T-helper 2 cell (primary cell): ENCODE measurements at places on chromosomes 2 and 18.

GRCh38 chr2:183543731-183544130, 419.5 kb downstream of the NUP35 start:
- no peak for DNase-seq

- DNase-seq, result no peak
Observed at GRCh38 chr2:164495491-164496223, 125.6 kb downstream of the GRB14 start.

DNA sequence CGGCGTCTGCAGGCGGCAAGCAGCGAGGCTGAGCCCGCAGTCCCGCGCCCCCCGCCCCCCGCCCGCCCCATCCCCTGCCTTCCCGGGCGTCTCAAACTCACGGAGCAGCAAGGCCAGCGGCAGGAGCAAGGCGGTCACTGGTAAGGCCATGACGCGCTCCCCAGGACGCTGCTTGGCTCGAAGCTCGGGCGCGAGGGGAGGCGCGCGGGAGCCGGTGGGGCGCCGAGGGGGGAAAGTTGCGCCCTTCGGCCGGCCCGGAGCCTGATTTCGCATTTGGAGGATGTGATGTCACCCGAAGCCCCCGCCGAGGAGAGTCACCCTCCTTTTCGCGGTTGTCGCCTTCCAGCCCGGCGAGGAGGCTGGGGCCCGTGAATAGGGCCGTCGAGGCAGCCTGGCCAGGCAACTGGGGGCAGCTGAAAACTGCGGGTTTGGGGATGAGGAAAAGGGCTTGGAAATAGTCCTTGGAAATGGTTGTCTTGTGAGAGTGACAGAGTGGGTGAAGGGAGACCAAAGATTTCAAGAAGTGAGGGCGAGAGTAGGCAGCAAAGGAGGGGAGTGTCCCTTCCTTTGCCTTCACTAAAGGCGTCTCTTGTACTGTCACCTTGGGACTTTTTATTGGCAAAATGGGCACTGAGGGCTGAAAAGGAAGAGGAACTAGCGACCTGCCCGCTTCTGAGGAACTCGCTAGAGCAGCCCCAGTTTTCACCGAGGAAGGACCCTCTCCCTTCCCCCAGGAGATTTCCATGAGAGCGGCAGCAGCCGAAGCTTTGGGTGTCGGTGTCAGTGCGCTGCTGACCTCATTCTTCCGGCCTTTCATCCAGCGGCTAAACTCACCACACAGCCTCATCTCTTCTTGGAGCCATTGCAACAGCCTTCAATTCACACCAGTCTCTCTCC, at the start of gene CD8A:
Gene CD8A, minus strand, starts transcription at position 238 of the 897 bp plus-strand sequence. Its CDS starts 88 bp downstream, at position 150.
- no peak for DNase-seq

GRCh38 chr2:68980956-68981355, 6.5 kb downstream of the GKN1 start:
- no peak for DNase-seq

DNA sequence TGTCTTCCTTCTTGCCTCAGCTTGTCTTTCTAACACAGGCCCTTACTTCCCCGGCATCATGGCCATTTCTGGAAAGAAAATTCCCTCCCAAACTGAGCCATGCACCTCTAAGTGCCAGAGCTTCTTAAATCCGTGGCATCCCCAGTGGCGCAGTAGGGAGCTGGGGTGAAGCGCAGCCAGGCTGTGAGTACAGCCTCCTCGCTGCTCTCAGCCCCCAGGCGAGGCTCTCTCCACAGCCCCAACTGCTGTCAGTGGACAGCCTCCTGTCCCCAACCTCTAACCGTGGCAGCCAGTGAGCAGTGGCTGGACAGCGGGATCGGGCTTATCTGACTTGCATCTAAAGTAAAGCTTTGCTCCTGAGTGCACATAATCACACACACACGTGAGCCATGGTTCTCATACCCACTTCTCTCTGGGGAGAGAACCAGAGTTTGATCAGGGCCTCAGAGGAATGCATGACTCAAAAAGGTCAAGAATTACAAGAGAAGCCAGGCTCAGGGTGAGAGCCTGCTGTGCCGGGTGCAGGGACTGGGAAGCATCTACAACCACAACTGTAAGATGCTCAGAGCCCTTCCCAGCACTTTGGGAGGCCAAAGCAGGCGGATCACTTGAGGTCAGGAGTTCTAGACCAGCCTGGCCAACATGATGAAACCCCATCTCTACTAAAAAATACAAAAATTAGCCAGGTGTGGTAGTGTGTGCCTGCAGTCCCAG, 50.7 kb downstream of the SFXN5 start:
- DNase-seq, result no peak

- DNase-seq, result no peak
Observed at GRCh38 chr18:48675912-48676311, 137.1 kb downstream of the CTIF start.

DNA sequence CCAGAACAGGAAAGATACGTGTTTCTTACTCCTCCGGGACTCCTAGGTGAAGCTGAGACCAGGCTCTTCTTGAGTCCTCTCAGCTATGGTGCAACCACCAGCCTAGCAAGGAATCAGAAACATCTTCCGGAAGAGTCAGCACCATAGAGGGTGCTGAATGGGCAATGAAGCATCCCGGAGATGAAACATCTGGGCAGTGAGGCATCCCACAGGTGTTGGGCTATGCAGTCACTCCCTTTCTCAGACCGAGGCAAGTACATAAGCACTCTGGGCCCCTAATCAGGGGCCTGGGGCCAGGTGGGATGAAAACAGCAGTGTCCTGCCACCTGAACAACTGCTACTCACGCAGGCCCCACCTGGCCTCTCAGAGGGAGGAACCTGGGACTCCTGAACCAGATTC, 1.4 kb upstream of the CAPN10 start:
- no peak for DNase-seq

DNA sequence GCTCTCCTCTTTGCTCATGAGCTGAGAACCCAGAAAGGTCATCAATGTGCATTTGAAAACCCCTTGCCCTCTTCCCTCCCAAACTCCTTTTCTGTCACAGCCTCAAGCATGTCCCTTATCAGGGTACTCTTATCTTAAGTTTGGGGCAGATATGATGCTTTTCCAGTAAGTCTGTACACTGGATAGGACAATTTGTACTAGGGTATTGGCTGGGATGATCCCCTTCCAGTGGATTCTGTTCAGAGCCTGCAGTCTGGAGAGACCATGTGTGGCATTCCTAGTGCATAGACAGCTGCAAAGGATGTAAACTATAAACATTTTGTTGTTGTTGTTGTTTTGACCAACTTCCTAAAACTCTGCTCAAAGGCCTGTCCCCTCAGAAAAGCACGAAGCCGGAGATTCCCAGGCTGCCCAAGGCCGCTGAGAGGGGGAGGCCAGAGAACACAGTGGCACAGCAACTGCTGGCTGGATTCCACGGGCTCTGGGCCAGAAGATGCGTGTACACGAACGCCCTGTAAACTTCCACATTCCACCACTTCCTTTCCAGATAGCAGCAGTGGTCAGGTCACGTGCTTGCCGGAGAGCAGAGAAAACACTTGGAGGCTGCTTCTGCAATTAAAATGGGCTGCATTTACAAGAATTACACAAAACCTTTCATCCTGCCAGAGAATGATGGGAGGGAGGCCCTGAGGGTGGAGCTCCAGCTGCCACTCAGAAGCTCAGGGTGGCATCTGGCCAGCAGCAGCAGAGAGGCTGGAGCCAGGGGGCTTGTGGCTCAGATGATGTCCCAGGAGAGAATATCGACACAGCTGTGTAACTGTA, 42.1 kb downstream of the BMP10 start:
- peak; percentile 72 for DNase-seq

- no peak for DNase-seq
Observed at GRCh38 chr2:226020176-226020575, 620.7 kb downstream of the NYAP2 start.

- no peak for DNase-seq
Observed at GRCh38 chr2:119402106-119402505, 29.5 kb upstream of the TMEM37 start.

- no peak for DNase-seq
Observed at GRCh38 chr18:48202006-48202348, 207.2 kb downstream of the ZBTB7C start.

DNA sequence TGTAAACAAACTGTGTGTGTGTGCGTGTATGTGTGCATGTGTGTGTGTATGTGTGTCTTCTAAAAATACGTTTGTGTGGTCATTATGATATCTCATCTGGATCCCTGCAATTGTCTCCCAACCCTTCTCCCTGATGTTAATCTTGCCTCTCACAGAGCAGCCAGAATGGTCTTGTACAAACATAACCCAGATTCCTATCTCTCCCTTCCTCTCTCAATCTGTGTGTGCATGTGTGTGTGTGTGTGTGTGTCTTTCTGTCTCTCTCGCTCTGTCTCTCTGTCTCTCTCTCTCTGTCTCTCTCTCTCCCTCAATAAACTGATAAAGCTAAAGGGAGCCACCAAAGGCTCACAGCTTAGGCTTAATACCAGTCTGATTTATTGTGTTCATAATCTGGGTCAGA, 210.8 kb downstream of the PAX3 start:
- no peak for DNase-seq

- DNase-seq, result no peak
Observed at GRCh38 chr2:219961947-219962498, 334.6 kb downstream of the SLC4A3 start.

DNA sequence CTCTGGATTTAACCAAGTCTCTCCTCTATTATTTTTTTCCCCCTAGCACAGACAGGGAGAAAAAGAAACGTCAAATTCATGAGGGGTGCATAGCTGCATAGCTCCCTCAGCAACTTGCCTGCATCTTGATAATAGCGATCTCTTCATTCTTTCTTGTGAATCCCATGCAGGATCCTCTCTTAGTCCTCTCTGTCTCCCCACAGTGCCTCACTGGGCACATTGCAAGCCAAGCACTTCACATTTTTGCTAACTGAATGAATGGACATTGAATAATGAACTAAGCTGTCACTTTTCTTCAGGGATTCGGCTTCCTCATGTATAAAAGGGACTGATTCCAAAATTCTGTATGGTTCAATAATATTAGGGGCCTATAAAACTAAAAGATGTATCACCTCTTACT, 2.9 kb upstream of the EPB41L3 start:
- no peak for DNase-seq

DNA sequence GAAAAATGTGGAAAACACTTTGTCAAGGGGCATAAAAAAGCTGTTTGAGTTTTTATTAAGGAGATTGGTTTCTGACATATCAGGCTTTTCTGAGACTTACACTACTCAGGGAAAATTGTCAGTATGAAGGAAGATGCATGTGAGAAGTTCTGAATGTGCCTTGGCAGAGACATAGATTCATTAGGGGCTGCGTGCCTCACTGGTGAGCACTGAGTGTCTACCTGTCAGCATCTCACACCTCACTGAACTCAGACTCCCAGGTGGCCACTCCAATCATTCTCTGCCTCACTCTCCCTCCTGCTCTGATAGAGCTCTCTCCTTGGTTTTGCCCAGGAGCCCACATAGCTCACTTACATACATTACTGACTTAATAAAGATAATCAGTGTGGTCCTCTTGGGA, 372.6 kb downstream of the LRRTM4 start:
- no peak for DNase-seq

DNA sequence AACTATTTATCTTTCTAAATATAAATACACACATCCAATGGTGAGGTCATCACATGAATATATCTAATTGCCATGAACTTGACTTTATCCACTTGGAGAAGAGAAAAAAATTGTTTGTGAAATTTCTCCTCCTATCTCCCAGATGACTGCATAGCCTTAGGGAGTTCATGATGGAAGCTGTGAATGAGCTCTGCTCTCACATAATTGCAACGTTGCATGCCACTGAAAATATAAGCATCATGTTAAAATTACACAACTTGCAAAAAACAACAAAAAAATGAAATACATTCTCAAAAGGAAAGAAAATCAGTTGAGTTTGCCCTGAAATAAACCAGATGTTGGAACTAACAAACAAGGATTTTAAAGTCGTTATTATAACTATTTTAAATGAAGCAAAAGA, 50.6 kb upstream of the OSR1 start:
- no peak for DNase-seq

DNA sequence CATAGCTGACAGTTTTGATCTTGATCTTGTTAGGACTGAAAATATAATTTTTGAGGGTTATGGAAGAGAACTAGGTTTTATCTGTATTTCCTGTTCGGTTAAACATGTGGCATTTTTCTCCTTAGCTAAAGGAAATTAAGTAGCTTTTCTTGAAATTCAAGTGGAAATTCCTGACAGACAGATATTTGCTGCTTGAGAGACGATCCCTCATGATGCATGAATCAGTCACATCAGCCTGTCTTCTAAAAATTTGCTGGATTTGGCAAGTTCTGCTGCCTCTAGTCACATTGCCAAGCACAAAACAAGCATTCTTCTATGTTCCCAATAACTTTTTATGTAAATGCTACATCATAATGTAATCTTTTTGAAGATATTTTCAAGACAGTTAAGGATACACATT, 201.8 kb upstream of the ATP5MC3 start:
- DNase-seq, result no peak

DNA sequence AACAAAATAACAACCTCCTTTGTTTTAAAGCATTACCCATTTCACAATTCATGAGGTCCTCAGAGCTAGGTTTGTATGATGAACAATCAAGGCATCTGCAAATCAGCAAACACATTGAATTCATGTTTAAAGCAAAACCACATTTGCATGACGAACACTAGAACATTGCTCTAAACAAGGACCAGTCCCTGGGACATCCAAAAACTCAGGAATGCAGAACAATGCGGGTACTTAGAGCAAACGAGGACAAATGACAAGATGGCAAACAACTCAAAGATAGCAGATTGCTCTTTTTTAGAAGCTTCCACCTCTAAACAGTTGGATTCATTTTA, 45.7 kb upstream of the RALBP1 start:
- no peak for DNase-seq

DNA sequence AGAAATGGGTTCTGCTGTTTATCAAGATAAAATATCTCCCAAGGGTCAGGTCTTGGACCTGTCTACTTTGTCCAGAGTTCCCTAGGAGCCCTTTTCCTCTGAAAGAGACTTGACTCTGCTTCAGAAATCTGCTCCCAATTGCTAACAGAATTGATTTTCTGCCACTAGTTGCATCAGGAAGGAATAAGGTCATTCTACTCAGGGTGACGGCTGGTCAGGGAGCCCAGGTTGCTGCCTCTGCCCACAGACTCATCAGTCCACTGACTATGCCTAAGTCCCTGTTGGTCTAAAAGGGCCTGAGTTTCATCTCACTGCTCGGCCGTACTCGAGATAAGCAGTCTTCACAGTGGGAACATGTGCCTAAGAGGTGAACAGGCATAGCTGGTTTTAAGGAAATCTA, 61.2 kb downstream of the EVA1A start:
- no peak for DNase-seq

- DNase-seq, result no peak
Observed at GRCh38 chr2:42110641-42111322, 58.4 kb upstream of the EML4 start.
